Fibroblast of skin of right biceps (primary cell): ENCODE measurements at places on chromosomes 12 and 14.

GRCh38 chr12:62647586-62647985 lies 181.0 kb downstream of the MON2 start:
- DNase-seq, result no peak

DNA sequence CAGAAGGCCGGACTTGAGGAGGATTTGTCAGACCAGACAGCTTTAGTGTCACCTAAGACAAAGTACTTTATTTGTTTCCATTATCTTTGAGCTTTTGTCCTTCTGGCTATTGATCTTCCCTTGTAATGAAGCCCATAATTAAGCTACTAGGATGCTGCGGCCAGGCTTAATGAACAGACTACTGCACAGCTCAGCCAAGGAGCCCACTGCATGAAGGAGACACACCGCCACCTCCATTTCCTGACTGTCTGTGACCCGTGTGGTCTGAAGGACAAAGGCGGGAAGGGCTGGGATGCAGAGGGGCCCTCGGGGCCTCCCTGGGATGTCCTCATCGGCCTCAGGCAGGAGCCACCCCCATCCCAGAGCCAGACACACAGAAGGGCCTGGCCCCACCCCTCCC lies 31.0 kb upstream of the GALNT9 start:
- no peak for DNase-seq

- no peak for DNase-seq
These were observed 332.3 kb downstream of the EGLN3 start for GRCh38 chr14:33618361-33619105.

- DNase-seq, result no peak
These were observed 377.9 kb upstream of the RGS6 start for GRCh38 chr14:71554323-71554722.

DNA sequence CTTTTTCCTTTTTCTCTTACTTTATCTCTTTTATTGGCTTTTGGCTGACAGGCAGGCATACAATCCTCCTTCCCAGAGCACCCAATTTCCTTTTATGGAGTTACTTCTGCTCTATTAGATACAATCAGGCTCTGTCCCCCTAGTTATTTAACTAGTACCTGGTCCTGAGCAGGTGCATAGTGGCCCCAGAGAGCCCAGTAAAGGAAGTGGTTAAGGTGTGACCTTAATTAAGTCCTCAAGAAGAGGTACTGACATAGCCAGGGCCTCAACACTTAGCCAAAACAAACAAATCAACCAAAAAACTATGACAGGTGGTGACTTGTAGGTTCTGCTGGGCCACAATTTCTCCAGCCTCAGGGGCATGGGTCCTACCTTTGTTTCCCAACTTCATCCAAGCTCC lies 82.9 kb downstream of the CCDC60 start:
- DNase-seq, result no peak

- DNase-seq, result no peak
These were observed 100.9 kb upstream of the CPNE8 start for GRCh38 chr12:39006286-39006685.

DNA sequence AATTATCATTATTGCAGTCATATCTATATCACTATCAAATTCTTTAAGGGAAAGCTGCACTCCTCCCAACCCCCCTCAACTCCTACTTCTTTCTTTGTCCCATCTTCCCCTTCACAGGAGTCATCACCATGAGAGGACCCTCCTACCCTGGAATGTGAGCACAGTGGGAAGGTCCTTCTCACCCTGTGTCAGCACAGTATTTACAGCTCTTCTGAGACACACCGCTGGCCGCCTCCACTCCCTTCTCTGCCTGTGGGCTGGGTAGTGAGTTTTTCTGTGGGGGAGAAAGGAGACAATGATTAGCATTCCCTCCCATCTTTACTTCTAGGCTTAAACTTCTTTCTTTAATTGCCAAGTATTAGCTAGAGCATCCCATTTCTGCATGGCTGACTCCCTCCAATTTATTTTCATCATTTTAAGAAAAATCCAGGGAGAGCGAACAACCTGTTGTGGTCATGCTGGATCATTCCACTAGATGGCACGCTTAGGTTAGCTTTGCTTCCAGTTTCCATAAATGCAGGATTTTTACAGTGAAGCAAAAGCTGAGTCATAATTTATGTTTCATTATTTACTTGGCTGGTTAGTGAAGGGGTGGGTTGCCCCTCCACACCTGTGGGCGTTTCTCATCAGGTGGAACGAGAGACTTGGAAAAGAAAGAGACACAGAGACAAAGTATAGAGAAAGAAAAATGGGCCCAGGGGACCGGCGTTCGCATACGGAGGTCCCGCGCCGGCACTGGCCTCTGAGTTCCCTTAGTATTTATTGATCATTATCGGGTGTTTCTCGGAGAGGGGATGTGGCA lies 188.5 kb downstream of the ALX1 start:
- DNase-seq, result peak; percentile 60
